ENCODE measurements at places on chromosomes 4 and X. TPM values are rescaled to one million over a fixed set of nuclear protein-coding genes. Genes with fewer than 3 reads are reported as not detected.

- no peaks in the 10 kb centered on the region for H3K27me3 ChIP-seq
- no peak overlapping the region for H3K27ac ChIP-seq
- no peak for DNase-seq
- H3K4me1 ChIP-seq, result no peaks in the 10 kb centered on the region
Measured at GRCh38 chrX:119638725-119639471, 32.7 kb upstream of the NKRF start.

The NAP1L3 gene
- 0.33 TPM for total RNA-seq

DNA sequence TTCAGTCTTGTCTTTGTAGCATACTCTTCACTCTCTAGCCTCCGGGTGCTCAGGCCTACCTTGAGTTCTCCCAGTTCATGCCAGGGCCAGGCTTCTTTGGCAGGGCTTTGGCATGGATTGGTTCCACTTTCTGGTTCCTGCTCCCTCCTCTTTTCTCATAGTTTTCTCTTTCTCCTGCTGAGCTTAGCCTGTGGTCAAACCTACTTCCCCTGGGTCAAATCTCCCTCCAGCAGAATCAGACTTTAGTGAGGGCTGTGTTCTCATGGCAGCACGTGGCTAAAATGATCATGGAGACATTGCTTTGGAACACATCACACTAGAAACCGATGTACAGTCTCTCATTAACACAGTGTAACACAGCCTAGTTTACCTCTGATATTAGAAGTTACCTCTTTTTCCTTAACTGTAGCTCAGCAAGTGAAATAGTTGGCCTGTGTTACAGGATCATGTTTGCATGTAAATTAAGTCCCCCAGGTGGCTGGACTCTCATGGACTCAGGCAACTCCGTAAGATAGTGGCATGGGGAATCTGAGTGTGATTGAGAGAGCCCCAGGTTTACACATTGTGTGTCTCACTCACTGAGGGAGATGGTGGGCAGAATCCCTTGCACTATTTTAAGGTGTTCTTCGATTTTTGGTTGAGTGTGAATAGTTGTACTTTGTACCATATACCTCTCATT is 13.3 kb downstream of the RAB9A start:
- peaks cover 60% of the 10 kb centered on the region for H3K4me1 ChIP-seq
- no peaks in the 10 kb centered on the region for H3K36me3 ChIP-seq
- no peaks in the 10 kb centered on the region for H3K27me3 ChIP-seq
- peak; percentile 18 for DNase-seq

The SEL1L3 gene
- total RNA-seq, result 32.3 TPM

DNA sequence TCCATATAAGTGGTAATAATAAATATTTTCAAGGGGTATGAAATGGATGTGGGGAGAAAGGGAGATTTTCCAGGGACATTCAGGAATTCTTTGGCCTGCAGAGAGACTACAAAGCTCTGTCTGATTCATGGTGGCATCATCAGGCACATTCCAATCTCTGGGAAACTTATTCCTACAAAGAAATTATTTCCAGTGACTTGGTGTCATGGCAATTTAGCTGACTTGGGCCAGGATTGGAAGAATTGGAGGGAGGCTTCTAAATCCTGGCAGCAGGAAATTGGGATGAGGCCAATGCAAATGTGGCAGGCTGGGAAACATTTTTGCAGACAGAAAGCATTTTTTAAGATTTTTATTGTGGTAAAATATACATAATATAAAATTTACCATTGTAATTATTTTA is 204.6 kb downstream of the RTL9 start:
- no peaks in the 10 kb centered on the region for H3K36me3 ChIP-seq
- no peaks in the 10 kb centered on the region for H3K27me3 ChIP-seq
- H3K27ac ChIP-seq, result no peak overlapping the region
- H3K4me1 ChIP-seq, result no peaks in the 10 kb centered on the region

GRCh38 chr4:54726907-54727306 is 69.2 kb downstream of the KIT start:
- no peaks in the 10 kb centered on the region for H3K36me3 ChIP-seq
- no peak overlapping the region for H3K4me3 ChIP-seq
- H3K4me1 ChIP-seq, result no peaks in the 10 kb centered on the region
- no peaks in the 10 kb centered on the region for H3K27me3 ChIP-seq

DNA sequence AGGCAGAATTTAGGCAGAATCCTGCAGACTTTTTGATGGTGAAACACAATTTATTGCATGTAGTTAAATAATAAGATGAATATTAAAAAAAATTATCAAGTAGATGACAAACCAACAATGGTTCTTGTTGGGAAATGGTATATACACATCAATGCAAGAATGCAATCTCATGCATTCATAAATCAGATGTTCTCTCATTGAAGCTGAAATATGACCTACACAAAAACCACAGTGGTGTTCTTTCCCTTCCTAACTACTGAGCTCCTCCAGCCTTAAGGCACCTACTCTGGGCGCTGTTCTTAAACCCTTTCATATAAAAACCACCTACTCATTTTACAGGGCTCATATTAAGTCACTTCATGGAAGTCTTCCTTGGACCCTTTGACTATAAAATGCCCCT is 64.1 kb downstream of the ANTXR2 start:
- H3K27me3 ChIP-seq, result no peaks in the 10 kb centered on the region
- no peaks in the 10 kb centered on the region for H3K4me1 ChIP-seq
- H3K27ac ChIP-seq, result no peak overlapping the region
- H3K36me3 ChIP-seq, result no peaks in the 10 kb centered on the region
- no peak for DNase-seq
- H3K4me3 ChIP-seq, result no peak overlapping the region

The SMPX gene
- not detected for total RNA-seq

The DGAT2L6 gene
- total RNA-seq, result not detected

- no peaks in the 10 kb centered on the region for H3K27me3 ChIP-seq
- H3K27ac ChIP-seq, result no peak overlapping the region
- H3K4me3 ChIP-seq, result no peak overlapping the region
- no peak for DNase-seq
- no peaks in the 10 kb centered on the region for H3K4me1 ChIP-seq
- H3K36me3 ChIP-seq, result no peaks in the 10 kb centered on the region
Measured at GRCh38 chr4:175326796-175327195, 408.6 kb downstream of the ADAM29 start.

DNA sequence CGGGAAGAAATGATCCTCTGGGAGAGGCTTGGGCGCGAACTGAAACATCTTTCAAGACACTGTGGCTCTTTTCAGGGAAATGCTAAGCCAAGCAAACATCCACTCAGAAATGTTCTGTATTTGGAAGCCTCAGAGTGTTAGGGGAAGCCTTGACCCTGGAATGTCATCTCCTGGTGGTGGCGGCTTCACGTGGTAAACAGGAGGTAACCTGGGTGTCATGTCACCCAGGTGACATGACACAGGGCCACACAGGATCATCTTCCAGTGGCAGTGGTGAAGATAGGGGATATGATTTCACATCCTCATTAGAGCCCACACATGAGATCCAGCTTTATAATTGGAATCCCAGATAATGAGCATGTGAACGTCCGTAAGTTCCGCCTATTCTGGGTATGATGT is 140.0 kb downstream of the TBL1X start:
- DNase-seq, result no peak
- H3K4me1 ChIP-seq, result peaks cover 3% of the 10 kb centered on the region
- H3K27me3 ChIP-seq, result no peaks in the 10 kb centered on the region
- H3K27ac ChIP-seq, result no peak overlapping the region

The COL4A6 gene
- total RNA-seq, result under 0.01 TPM

- H3K4me3 ChIP-seq, result peak overlapping the region; percentile 43
- peak; percentile 78 for DNase-seq
- no peaks in the 10 kb centered on the region for H3K27me3 ChIP-seq
- no peaks in the 10 kb centered on the region for H3K36me3 ChIP-seq
- H3K27ac ChIP-seq, result peak overlapping the region; percentile 26
- peaks cover 21% of the 10 kb centered on the region for H3K4me1 ChIP-seq
Measured at GRCh38 chr4:112523764-112524505, 8.0 kb upstream of the NEUROG2 start.

GRCh38 chr4:139806929-139807328 is 141.3 kb downstream of the MGST2 start:
- no peak for DNase-seq
- H3K4me1 ChIP-seq, result peaks cover 12% of the 10 kb centered on the region
- no peaks in the 10 kb centered on the region for H3K36me3 ChIP-seq
- no peaks in the 10 kb centered on the region for H3K27me3 ChIP-seq
- no peak overlapping the region for H3K4me3 ChIP-seq

The TSC22D3 gene
- 144 TPM for total RNA-seq

The CPZ gene
- total RNA-seq, result 0.66 TPM

DNA sequence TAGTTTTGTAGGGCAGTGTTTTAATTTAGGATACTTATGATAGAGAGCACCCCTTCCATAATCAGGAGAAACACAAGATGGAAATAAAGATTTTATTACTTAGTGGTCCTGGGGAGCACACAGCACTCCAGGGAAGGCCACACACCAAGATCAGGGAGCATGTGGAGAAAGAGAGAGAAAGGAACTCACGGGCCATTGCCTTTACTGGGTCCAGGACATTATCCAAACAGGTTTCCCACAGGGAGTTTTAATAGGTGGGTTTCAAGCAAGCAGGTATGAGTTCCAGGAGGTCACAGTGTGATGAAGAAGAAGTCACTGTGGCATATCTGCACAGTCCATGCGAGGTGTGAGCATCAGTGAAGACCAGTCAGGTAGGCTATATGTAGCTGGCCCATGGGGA is 46.8 kb downstream of the NFKB1 start:
- H3K27ac ChIP-seq, result no peak overlapping the region
- no peak for DNase-seq
- H3K27me3 ChIP-seq, result no peaks in the 10 kb centered on the region
- peaks cover 4% of the 10 kb centered on the region for H3K4me1 ChIP-seq
- H3K4me3 ChIP-seq, result no peak overlapping the region
- no peaks in the 10 kb centered on the region for H3K36me3 ChIP-seq

Measured in body of pancreas (tissue), 4 donors.